Urothelium cell line (cell line): ENCODE measurements at places on chromosomes 1 and 21.

GRCh38 chr21:41561701-41562100 is 53.7 kb upstream of the TMPRSS2 start:
- no peak for DNase-seq

DNA sequence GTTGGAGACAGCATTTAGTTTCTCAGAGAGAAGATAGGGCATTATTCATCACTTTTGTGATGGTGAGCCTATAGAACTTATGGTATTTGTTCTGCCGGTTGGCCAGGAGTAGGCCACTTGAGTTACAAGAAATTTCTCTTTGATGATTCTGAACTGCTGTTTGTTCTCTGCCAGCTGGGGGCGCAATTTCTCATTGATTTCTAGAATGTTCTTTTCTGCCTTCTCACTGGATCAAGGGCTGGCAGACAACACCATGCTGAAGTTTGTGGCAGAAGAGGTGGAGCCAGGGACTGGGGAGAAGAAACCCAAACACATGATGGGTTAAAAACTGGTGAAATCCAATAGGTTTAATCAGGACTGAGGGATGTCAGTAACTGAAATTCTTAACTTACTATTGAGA is 360.6 kb downstream of the FAM72C start:
- no peak for DNase-seq

DNA sequence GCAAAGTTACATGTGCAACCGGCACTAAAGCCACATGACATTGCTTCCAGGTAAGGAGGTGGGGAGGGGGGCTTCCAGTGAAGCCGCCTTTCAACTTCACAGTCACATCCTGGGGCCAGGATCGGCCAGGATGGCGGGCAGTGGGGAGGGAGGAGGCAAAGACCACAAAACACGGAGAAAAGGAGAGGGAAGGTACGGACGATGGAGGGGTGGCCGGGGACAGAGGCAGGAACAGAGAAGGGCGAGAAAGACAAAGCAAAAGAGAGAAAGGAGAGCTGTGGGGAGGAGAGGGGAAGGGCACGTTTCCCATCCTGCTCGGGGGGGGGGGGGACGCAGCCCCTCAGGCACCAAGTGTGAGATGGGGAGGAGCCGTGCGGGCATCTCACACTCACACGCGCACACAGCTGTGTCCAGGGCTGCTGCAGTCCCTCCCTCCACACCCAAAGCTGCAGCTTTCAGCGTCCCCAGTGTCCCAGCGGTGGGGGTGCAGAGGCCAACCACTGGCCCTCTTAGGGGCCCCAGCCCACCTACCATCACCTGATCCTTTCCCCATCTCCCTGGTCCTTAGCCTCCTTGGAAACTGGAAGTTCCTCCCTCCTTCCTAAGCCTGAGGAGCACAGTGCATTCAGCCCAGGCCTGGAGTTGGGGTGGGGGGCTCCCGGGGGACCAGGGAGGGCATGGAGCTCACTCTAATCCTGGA is 2.4 kb downstream of the SH2D5 start:
- DNase-seq, result no peak

DNA sequence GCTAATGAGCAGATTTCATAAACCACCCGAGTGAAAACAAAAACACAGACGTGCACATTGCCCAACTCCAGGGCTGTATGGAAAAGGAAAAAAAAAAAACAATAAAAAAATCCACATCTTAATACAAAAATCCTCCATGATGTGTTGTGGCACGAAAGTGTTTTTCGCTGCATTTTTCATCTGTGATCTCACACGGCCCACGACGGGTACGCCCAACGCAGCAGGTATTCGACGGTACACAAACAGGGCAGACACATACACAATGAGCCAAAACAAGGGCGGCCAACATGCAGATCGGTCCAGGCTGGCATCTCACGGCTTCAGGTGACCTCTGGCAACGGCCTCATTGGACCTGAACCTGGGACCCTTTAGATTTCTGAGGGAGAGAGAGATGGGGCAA is 31.1 kb downstream of the CASZ1 start:
- no peak for DNase-seq

GRCh38 chr1:97488530-97488929 is 432.3 kb downstream of the DPYD start:
- DNase-seq, result no peak

DNA sequence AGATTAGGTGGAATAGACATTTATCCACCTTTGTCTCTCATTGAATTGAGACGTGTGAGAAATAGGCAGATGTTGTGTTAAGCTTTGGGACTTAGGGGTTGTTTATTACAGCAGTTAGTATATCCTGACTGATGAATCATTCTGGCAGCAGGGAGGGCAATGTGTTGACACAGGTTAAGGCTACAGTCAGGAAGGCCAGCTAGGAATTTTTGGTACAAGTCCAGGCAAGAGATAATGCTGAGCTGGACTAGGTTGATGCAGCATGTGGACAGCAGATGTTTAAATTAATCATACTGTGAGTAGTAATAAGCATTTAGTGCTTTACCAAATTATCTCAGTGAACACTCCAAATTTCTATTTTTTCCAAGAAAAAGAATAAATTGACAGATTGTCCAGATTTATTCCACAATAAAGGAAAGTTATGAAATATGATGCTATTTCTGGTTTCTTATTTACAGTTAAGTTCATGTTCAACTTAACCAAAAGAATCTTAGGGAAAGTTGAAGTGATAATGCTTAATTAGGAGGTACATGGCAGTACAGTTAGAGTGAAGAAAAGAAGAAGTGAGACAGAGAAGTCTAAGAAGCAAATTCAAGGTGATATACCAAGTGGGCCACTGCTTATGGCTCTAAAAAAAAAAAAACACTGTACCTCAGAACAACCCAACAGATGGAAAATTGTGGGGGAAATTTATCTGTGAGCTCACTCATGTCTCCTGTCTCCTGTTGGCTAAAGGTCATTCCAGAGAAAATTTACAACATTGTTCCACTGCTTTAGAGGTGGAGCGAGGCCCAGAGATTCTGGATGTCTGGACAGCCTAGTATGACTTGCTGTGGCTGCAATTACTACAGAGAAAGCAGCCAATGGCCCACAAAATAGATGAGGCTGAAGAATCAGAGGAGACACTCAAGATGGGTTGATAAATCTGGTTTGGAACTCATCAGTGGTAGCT is 102.7 kb upstream of the C21orf91 start:
- DNase-seq, result peak; percentile 61

GRCh38 chr1:178531887-178532286 is 19.0 kb downstream of the TEX35 start:
- DNase-seq, result no peak

DNA sequence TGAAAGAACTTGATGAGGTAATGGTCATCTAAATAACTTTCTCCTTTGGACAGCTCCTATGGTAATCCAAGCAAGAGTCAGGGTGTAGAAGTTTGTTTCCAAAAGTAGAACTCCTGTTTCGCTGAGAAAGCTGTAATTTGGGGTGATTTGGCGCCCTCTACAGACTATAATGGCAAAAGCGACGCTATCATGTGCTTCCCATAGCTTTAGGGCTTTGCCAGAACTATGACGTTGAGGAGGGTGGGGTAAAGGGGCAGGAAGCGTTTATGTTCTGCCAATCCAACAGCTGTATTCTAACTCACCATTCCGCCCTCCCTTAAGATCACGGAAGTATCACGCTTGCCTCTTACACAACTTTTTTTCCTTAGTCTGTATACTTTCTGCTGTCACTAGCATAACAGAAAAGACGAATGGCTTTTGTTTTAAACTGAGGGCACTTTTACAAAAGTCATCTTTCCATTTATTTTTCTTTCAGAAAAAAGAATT is at the start of gene FMO4:
Gene FMO4, plus strand, starts transcription at position 349 of the 486 bp plus-strand sequence. CDS start 5,643 bp downstream, outside the sequence.
- peak; percentile 92 for DNase-seq

DNA sequence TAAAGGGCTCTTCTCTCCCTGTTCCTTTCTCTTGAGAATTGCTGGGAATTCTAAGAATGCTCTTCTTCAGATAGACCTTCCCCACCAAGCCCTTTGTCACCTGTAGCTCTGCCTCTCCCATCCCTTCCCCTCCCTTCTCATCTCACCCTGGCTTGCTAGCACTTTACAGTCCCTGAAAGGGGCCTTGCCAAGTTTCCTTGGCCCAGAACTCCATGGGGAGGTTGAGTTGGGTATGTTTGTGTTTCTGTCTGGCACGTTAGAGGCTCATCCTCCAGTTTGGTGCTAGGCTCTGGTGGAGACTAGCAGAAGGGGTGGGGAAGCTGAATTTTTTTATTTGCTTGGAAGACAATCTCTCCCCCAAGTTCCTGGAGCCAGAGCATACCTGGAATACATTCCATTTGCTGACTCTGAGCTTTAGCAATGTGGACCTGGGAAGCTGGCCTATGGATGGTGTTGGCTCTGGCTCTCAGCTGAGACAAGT is 4.9 kb downstream of the CGN start:
- DNase-seq, result peak; percentile 59

DNA sequence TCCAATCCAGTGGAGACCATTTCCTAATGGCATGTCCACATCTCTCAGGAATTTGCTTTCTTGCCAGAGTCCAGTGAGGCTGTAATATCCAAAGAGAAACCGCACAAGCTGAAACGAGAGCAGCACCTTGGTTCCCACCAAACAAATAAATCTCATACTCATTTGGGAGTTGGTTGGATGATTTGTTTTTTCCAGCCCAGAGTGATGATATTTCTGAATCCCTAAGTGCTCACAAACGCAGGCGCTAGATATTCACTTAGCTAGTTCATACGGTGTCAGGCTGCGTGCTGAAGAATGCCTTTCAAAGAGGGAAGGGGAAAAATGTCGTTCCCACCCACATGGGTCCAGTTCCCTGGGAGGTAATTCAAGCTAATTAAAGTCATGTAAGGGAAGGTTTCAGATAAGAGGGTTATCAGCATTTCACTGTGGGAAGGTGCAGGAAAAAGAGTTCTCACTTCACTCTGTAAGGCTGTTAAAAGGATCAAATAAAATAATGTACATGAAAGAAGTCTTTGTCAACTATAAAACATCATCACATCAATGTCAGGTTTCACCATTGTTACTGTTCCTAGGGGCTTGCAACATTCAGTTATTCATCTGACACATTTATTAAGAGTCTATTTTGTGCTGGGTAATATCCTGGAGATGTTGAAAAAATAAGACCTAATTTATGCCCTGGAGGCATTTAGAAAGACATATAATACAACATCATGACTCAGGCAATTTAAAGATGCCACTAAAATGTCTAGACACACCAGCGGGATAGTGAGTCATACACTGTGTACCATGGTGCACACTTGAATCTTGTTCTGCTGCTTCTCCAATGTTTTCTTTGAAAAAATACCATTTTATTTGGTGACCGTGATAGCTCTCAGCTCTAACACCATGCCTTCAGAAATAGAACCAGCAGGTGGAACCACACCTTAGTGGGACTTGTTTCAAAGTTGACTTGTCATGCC is 19.3 kb downstream of the DPT start:
- DNase-seq, result peak; percentile 70

DNA sequence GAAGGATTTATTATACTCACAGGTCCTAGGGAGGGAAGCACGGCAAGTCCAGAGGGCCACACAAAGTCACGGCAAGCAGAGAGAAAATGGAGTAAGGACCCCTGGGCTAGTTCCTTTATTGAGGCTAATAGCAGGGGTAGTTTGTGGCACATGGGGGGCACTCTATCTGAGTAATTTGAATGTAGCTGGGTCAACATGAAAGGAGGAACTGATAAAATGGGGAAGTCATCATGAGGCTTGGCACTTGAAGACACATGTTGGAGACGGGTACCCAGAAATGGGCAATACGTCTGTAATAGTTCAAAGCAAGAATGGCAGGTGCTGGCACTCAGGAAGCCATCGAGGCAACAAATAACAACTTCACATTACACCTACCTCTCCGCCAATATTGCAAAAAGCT is 1136.4 kb downstream of the MRPL39 start:
- DNase-seq, result no peak

DNA sequence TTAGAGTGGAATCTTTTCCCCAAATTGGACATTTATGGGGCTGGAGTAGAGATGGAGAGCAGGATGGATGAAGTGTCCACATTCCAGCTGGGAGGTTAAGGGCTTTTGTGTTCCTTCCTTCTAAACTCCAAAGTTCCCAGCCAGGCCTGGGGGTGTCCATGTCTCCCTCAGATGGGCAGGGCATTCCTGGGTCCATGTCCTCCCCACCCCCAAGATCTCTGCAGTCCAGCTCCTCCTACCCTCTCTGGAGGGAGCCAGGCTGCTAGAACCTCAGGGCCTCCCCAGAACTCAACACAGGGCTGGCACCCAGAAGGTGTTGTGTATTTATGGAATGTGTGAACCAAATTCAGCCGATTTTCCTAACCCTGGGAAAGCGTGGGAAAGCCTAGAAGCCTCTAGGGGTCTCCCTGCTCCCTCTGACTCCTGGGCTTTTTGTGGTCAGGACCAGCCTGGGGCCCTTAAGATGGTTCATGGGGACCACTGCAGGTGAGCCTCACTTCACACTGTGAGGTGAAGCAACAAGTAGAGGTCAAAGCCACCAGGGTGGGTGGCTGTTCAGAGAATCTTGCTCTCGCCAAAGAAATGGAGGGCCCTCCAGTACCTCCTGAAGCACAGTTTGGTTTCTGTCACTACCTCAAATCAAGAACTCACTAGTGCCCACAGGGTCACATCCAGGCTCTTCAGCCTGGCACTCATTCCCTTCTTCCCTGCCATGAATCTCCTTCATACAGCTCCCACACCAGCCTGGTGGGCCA is 54.8 kb downstream of the GLIS1 start:
- peak; percentile 21 for DNase-seq

DNA sequence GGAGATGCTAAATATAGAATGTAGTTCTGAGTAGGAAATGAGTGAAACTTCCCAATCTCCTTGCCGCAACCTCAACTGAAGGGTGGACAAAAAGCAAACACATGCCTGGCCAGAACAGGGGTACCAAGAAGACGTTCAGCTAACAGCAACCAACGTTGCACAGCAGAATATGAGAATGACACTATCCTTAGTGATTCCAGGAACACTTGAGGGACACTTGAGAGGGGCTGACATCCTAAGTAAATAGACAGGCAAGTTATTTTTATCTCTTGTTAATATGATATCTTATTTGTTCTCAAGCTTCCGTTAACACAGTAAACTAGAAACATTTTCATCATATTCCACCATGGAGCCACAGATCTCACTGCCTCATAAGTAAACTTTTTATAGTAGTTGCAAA is 908 bp downstream of the KRTAP19-1 start:
- no peak for DNase-seq

DNA sequence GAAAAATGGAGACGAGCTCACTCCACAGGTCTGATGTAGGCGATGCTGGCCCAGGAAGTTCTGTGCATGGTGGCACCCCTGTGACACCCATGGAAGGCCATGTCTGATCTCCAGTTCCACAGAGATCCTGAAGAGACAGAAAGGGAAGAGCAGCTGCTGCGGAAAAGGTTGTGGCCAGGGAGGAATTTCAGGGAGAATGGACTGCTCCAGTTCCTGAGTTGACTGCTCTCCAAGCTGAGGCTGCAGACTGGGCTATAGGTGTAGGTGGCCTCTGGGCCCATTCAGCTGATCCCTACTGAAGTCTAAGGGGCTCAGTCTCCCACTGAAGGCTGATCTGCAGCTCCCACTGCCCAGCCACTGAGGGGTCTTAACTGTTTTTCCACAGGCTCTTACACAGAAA is 89.2 kb downstream of the ETS2 start:
- no peak for DNase-seq

- no peak for DNase-seq
These were observed 45.5 kb downstream of the MAN1C1 start for GRCh38 chr1:25662061-25662460.
